ENCODE measurements at places on chromosomes 3 and 15.
A peak's percentile ranks its signal among the peaks of the same experiment; 100 is the strongest.

DNA sequence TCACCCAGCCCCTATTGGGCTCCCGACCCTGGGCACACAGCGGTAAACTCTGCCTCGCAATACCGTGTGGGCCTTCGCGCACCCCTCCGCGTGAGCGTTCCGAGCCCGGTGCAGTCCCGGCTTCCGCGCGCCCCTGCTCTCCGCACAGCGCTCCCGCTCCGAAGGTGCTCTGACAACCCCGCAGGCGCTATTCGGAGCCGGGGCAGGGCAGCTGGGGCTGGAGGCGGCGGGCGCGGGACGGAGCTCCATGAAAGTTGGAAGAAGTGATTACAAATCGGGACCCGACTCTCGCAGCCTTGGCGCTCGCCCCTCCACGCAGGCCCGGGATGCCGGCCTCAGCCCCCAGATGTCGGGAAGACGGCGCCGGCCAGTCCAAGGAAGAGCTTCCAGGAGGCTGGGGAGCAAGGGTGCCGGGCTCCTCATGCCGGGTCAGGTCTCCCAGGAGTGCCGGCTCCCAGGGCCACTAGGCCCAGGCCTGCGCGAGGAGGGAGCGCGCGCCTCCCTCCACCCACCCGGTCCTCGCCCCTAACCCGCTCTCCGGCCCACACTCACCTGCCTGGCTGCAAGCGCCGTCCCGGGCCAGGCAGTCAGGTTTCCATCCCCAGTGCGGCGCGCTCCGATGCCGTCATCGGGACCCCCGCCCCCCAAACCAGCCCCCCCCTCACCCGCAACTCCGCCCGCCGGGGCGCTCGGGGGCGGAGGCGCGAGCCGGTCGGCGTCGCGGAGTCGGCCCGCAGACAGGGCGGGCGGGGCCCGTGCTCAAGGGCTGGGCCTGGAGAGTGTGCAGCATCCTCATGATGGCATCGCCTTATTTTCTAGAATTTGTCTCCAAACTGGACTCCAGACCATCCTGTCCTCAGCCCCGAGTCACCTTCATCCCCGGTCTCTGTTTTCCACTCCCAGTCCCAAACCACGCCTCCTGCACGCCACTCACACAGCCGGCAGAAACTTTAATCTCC is at the start of gene KIF7:
KIF7 (minus strand) TSS at position 621 of the 959 bp plus-strand sequence. CDS start 2,537 bp downstream, outside the sequence.
- DNase-seq = peak; percentile 7

DNA sequence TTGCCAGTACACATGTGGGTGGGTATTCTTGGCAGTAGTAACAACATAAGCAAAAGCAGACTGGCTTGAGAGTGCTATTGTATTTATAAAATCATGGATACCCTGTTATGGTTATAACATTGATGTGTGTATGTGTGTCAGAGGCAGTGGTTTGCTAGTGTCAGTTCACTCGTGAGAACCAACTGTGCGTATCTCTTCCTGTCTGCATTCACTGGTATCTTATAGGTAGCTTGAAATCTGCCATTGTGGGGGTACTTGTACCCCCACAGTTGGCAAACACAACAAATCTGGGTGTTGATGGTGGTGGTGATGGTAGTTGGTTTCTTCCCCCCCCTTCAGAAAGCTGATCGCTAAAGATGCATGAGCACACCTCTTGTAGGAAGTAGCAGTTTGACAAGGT is 355.8 kb upstream of the SATB1 start:
- DNase-seq = no peak

DNA sequence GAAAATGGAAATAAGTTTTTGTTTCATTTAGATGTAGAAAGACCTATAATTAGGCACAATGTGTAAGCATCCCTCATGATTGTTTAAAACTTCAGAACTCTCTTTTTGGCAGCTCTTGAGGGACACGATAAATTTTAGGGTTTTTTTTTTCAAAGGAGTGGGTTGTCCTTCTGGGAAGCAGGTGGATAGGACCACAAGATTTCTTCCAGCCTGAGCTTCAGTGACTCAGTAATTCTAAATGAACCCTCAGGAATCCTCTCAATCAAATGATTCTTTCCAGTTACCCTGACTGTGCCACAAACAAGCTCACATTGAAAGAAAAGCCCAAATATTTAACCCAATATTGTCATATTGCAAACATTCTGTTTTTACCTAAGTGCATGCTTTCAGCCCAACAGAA is 45.1 kb downstream of the COL8A1 start:
- no peak for DNase-seq

GRCh38 chr15:73485372-73485771 is 42.4 kb downstream of the REC114 start:
- no peak for DNase-seq

GRCh38 chr15:73539212-73540128 is 93.7 kb downstream of the NPTN start:
- DNase-seq = no peak

DNA sequence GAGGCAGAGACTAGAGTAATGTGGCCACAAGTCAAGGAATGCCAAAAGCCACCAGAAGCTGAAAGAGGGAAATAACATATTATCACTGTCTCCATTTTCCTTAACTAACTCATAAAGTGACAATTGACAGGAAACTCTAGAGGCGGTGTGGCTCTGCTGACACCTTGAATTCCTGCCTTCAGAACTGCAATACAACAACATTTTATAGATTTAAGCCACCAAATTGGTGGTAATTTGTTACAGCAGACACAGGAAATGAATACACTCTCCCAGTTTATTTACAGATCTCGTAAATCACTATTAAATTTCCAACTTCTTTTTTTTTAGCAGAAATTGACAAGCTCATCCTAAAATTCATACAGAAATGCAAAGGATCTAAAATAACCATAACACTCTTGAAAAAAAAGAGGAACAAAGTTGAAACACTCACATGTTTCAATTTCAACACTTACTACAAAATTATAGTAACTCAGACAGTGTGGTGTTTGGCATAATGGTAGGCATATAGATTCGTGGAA is 449.9 kb downstream of the OTOL1 start:
- DNase-seq = no peak

DNA sequence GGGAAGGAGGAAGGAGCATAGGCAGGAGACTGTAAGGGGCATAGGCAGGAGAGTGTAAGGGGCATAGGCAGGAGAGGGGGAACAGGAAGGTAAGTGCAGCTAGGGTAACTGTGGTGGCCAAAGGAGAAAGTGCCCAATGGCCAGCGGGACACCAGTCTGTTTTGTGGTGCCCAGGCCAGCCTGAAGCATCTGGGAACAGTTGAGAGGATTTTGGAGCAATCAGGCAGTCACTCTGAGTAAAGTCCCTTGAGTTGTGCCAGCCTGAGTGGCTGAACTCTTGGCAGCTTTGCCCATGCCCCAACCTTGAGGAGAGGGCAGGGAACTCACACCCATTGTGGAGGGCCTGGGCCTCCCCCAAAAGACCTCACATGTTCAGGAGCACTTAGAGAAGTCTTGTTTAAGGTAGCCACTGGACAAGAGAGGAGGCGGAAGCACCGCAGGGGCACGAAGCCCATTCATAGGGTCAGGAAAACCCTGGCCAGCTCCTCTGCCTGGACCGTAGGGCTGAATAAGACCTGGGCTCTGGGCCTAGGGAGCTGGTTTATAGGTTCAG is 3.5 kb upstream of the TGM5 start:
- no peak for DNase-seq

DNA sequence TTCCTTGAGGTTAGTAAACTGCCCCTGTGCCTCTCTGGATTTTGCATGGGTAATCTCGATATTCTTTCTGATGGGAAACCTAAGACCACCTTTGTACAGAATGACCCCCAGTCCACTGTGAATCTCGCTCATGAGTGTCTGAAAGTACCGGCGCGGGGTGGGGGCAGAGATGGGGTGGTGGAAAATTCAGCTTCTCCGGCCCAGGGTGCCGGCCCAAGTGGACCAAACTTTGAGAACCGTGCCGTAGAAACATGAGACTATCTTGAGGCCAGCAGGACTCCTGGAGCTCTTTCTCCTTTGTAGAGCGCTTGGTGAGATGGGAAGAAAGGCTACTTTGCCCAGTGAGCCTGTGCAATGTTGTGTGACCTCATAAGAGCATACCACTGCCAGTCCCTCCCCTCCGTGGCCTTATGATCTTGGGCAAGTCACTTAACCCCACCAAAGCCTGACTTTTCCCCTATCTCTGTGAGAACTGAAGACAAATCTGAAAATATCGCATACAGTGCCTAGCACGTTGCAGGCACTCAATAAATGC is 40.4 kb upstream of the VEPH1 start:
- no peak for DNase-seq

- no peak for DNase-seq
Observed at GRCh38 chr3:130935761-130936492, 42.0 kb downstream of the ATP2C1 start.

GRCh38 chr15:96416934-96417759 is 86.6 kb downstream of the NR2F2 start:
- DNase-seq = no peak

GRCh38 chr3:167228135-167228534 is 152.0 kb downstream of the ZBBX start:
- no peak for DNase-seq

- no peak for DNase-seq
Observed at GRCh38 chr15:34436126-34436955, 1.3 kb downstream of the GOLGA8A start.

Data from stimulated activated CD4-positive, alpha-beta T cell treated with anti-CD3 and anti-CD28 coated beads, Interleukin-12 subunit alpha, Interleukin-12 subunit beta, amount 100 ng/mL, for 24 hours (primary cell).